Hypothalamus (tissue), 51 donors: ENCODE measurements at places on chromosomes 12 and 14.

DNA sequence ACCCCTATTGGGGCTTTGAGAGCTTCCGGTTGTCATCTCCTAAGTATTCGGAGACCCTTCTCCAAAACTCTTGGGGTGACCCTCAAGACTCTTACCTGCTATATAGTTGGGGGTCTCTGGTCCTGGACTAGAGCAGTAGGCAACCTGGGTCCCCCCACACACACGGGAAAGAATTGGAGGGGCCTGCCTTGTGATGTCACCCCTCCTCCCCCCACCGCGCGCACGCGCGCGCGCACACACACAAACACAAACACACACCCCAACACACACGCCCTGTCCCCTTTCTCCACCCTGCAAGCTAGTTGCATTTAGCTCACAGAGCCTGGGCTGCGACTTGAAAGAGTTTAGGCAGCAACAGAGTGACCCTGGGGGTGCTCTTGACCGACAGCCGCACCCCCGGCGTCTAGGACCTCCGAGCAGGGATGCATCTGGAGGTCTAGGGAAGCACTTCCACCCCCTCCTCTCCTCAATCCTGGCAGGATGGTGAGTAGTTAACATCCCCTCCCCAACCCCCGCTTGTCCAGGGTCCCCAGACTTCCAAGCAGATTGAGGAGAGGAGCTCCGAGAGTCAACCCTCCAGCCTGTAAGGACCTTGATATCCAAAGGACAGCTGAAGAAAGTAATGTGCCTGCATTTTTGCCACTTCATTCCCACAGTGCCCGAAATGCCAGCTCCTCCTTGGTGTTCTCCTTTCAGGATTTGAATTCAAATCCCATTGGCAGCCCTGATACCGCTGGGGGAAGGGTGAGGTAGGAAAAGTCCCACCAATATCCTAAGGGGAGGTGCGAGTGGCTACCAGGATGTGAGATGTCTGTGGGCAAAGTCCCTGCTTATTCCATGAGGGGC, 1.4 kb upstream of the DNAJC14 start:
- peak; percentile 50 for DNase-seq

- no peak for DNase-seq
Measured at GRCh38 chr14:56817396-56817921, 7.2 kb upstream of the OTX2 start.

- no peak for DNase-seq
Measured at GRCh38 chr14:100761481-100761880, 34.8 kb downstream of the DLK1 start.

DNA sequence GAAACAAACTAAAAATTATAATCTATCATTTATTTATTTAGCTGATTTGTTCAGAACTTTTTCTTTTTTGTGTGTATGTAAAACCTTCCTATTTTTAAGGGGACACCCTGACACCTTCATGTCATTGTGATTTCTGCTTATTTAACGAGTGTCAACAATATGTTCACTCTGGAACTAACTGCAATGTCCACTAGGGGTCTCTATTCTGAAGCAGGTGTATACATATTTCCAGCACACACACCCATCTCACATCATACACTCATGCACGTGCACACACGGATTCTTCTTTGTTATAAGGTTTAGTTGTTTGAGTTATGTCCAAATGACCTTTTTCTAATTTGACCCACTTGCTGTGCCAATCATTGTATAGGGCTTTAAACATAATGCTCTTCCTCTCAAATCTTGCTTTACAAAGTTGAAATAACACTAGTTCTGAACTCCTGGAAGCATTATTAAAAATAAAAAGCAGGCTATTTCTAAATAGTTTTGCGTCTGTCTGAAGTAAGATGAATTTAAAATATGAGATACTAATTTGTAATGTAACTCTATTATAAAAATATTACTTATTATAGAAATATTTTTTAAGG, 15.5 kb downstream of the E2F7 start:
- no peak for DNase-seq
